ENCODE measurements at places on chromosomes 1 and 21. TPM values are rescaled to one million over a fixed set of nuclear protein-coding genes. Genes with fewer than 3 reads are reported as not detected.

WNT3A gene
- 0.14 TPM for polyA plus RNA-seq

TCEA3 gene
- 44.9 TPM for polyA plus RNA-seq

TTC22 gene
- polyA plus RNA-seq, result 5.8 TPM

CFHR1 gene
- polyA plus RNA-seq, result 0.22 TPM

ADAM30 gene
- polyA plus RNA-seq, result not detected

ATAD3C gene
- polyA plus RNA-seq, result 1.4 TPM

MACF1 gene
- 233 TPM for polyA plus RNA-seq

TNFRSF1B gene
- 6.3 TPM for polyA plus RNA-seq

RAB29 gene
- polyA plus RNA-seq, result 40.5 TPM

SLC37A1 gene
- polyA plus RNA-seq, result 6.7 TPM

LCE1E gene
- polyA plus RNA-seq, result not detected

PLA2G2A gene
- polyA plus RNA-seq, result not detected

LCE1C gene
- polyA plus RNA-seq, result not detected

LCK gene
- 5.2 TPM for polyA plus RNA-seq

GBP6 gene
- polyA plus RNA-seq, result not detected

BRINP3 gene
- 7.9 TPM for polyA plus RNA-seq

BRDT gene
- polyA plus RNA-seq, result 0.31 TPM

UTS2 gene
- polyA plus RNA-seq, result not detected

ANGPTL1 gene
- polyA plus RNA-seq, result 8.7 TPM

OLIG2 gene
- not detected for polyA plus RNA-seq

C1orf185 gene
- polyA plus RNA-seq, result not detected

KIF21B gene
- 2.0 TPM for polyA plus RNA-seq

KRTAP20-4 gene
- polyA plus RNA-seq, result not detected

MMEL1 gene
- polyA plus RNA-seq, result 2.5 TPM

RHOU gene
- 18.4 TPM for polyA plus RNA-seq

C1orf167 gene
- 0.46 TPM for polyA plus RNA-seq

LAMB3 gene
- 1.4 TPM for polyA plus RNA-seq

GPR157 gene
- polyA plus RNA-seq, result 1.0 TPM

OR2L2 gene
- polyA plus RNA-seq, result 0.12 TPM

PRAMEF4 gene
- not detected for polyA plus RNA-seq

KRTAP19-1 gene
- not detected for polyA plus RNA-seq

C1orf115 gene
- 27.9 TPM for polyA plus RNA-seq

GSTM5 gene
- polyA plus RNA-seq, result 29.0 TPM

EPHA2 gene
- 17.4 TPM for polyA plus RNA-seq

CASQ1 gene
- 0.15 TPM for polyA plus RNA-seq

GJA4 gene
- 15.4 TPM for polyA plus RNA-seq

ATF3 gene
- polyA plus RNA-seq, result 8.0 TPM
